ENCODE measurements at places on chromosomes 6 and 20.
A peak's percentile ranks its signal among the peaks of the same experiment; 100 is the strongest.

- DNase-seq: no peak
Measured at GRCh38 chr6:39892490-39893129, 41.7 kb downstream of the MOCS1 start.

GRCh38 chr6:45082091-45082490 is 246.0 kb upstream of the RUNX2 start:
- DNase-seq: no peak

DNA sequence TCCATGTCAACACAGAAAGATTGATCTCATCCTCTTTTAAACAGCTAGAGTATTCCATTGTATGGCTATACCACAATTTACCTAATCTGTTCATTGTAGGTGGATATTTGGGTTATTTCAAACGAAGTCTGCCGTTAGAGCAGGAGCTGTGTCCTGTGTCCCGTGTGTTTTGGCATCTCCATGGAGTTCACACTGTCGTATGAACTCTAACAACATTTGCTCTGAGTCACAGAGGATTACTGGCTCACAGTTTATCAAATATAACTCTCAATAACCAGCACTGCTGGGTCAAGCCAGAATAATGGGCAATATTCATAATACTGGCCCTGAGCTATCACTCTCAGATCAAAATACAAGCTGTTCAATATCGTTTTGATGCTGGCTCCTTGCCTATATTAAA is 16.4 kb downstream of the TRAM2 start:
- DNase-seq: no peak

DNA sequence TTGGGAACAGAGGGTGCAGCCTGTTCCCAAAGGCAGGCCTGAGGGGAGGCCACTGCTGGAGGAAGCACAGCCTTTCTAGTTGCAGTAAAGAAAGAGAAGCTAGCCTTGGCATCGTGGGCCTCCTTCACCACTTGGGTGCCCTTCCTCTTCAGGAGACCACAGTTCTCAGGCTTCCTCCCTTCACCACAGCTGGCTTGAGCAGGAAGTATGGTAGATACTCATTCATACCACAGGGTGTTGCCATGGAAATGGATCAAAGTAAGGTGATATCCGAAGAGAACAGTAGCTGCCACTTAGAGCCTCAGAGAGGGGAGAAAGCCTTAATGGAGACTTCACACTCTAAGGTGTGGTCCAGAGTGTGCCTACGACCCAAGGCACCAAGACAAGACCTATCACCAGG is 120.4 kb upstream of the RIPOR2 start:
- DNase-seq: no peak

- DNase-seq: peak; percentile 19
Measured at GRCh38 chr6:99588618-99589289, 17.9 kb upstream of the PRDM13 start.

- DNase-seq: peak; percentile 70
Measured at GRCh38 chr6:17015144-17015543, 86.7 kb upstream of the STMND1 start.

GRCh38 chr20:1844325-1845162 is 50.7 kb upstream of the SIRPA start:
- DNase-seq: peak; percentile 72

GRCh38 chr20:1902188-1902587 is 7.0 kb downstream of the SIRPA start:
- DNase-seq: no peak

GRCh38 chr20:49692941-49693340 is 20.7 kb downstream of the B4GALT5 start:
- no peak for DNase-seq

DNA sequence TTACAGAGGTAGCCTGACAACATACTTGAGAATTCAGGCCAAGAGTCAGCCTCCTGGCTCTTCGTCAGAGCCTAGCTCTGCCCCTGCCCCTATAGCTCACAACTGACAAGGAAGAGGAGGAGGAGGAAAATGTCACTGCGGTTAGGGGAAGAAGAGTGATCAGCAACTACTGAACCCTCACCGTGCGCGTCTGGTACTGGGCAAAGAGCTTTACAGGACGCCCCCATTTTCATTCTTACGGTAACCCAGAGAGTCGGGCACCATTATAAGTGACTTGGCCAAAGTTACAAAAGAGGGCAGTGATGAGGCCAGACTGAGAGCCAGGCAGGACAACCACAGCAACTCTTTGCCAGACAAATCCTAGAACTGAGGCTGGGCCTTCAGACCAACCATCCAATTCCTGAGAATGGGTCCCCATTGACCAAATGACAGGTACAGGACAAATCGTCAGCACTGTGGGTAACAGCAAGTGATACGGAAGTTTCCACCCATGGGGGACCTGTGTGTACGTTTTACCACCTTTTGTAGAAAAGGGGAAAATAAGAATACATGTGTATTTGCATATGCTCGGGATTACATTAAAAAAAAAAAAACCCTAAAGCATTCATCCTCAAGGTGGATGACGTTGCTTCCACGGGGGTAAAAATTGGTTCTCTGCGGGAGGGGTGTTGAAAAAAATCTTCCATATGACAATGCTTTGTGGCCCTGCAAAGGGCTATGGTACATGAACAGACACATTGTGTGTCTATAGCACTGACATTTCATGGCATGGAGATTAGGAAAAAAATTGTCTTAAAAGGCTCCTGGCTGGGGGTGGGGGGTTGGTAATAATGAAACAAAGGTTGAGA is 118.0 kb downstream of the NFATC2 start:
- DNase-seq: no peak
